ENCODE measurements at places on chromosomes 2 and 18. TPM values are rescaled to one million over a fixed set of nuclear protein-coding genes. Genes with fewer than 3 reads are reported as not detected.

Gene ANKRD62
- not detected for polyA plus RNA-seq

DNA sequence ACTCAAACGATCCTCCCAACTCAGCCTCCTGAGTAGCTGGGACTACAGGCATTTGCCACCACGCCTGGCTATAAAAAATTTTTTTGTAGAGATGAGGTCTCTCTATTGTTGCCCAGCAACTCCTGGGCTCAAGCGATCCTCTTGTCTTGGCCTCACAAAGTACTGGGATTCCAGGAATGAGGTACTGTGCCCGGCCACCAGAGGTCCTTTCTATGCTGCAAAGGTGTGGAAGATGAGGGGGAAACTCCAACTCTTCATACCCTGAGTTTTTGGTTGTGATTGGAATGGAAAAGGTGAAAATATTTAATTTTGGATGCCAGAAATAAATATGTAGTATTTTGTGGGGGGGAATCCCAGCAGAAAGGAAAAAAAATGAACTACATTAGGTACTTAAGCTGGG is 36.0 kb downstream of the MRPL33 start:
- no peak for DNase-seq

DNA sequence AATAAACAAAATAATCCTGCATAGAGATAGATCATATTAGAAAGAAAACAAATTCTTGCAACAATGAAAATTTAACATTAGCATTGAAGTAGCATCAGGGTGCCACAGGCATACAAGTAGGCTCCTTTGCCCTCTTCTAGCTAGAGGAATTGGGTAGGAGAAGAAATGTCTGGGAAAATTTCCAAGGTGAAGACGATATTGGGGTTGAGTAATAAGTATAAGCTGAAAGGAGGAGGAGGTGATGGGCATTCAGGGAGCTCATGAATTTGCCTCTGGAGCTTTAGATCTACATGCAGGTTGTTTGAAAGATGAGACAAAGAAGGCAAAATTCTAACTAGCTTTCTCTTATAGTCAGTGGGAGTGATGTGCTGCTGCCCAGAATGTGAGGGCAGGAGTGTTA is 504.9 kb downstream of the CCDC85A start:
- DNase-seq: no peak

Gene CHPF
- polyA plus RNA-seq: 58.2 TPM

Gene EFR3B
- 5.3 TPM for polyA plus RNA-seq

Gene EMILIN1
- 66.7 TPM for polyA plus RNA-seq

- no peak for DNase-seq
Measured at GRCh38 chr2:168969865-168970264, 61.3 kb downstream of the ABCB11 start.

GRCh38 chr2:15073664-15074063 is 441.1 kb downstream of the LRATD1 start:
- no peak for DNase-seq

Gene HS1BP3
- 10.3 TPM for polyA plus RNA-seq

GRCh38 chr2:191571163-191571769 is 106.7 kb upstream of the NABP1 start:
- no peak for DNase-seq

- DNase-seq: no peak
Measured at GRCh38 chr2:121868652-121869051, 113.2 kb downstream of the TSN start.

Gene MAP3K19
- not detected for polyA plus RNA-seq

Gene ZBTB7C
- polyA plus RNA-seq: 5.8 TPM

Gene POTEC
- polyA plus RNA-seq: not detected

Gene RETSAT
- polyA plus RNA-seq: 14.6 TPM

Gene AP1S3
- 0.86 TPM for polyA plus RNA-seq

Gene SLC35G4
- polyA plus RNA-seq: not detected

DNA sequence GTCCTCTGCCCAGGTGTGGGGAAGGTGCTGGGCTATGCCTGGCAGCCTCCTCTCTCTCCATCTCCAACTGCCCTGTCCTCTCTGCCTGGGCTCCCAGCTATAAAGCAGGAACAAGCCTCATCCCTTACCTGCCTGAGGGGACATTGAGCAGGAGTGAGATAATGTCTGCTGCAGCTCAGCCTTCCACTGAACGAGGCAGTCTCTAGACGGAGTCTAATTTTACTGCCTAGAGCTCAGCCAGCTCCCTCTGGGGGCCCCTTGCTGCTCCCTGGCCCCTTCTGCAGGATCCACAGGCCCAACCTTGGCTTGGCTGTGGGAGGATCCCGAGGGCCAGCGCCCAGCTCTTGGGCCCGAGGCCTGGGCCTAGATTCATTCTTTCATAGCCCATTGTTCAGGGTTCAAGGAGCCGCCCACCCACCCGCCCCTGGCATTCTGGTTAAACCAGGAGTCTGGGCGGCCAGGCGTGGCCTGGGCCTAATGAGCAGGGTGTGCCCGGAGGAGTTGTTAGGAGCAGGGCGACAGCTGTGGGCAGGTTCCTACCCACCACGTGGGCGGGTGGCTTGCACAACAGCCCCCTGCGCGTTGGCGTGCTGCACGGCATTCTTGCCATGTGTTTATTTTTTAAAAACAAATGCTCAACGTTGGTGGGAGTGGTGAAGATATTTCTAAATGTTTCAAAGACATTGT is 44.6 kb downstream of the FOSL2 start:
- no peak for DNase-seq

Gene MC4R
- polyA plus RNA-seq: 0.45 TPM

- no peak for DNase-seq
Measured at GRCh38 chr2:82708681-82709080, 1750.4 kb downstream of the SUCLG1 start.

- DNase-seq: no peak
Measured at GRCh38 chr2:66565291-66565690, 130.4 kb downstream of the MEIS1 start.

- no peak for DNase-seq
Measured at GRCh38 chr2:54048117-54048785, 67.2 kb upstream of the ACYP2 start.

DNA sequence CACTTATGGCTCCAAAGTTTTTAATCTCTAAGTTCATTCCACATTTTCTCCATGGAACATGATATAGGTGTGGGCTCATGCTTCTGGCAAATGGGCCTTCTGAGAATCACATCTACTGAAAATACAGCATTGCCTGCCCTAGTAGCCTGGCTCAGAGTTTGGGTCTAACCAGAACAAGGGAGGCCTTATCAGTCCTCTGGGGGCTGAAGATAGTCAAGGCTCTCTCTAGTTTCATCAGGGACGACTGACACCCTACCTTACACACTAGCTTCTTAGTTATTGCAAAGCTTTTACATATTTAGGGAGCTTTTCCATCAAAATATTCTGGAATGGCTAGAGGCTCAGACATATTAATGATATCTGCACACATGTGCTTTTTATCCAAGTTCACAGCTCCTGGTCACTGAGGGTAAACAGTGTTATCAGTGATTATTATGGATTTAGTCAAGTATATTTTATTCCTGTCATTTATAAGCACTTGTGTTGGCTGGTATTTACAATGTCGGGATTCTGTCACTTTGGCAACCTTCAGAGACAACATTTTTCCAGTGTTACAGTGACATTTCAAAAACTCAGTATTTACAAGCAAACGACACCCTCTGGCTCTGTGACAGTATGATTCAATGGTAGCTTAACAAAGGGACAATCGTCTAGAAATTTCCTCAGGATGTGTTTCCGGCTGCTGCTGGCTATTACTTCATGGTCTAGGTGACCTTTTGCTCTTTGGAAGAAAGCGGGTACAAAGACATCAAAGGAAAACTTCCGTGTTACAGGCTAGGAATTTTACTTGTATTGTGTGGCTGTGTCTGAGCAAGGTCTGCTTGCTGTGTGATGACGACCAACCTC is 200.6 kb downstream of the TCF4 start:
- no peak for DNase-seq

GRCh38 chr2:200742426-200742825 is 69.3 kb upstream of the BZW1 start:
- peak; percentile 50 for DNase-seq

GRCh38 chr2:12552092-12552491 is 164.6 kb upstream of the TRIB2 start:
- DNase-seq: no peak

Gene CPO
- polyA plus RNA-seq: 0.37 TPM

- no peak for DNase-seq
Measured at GRCh38 chr2:66753660-66754059, 318.7 kb downstream of the MEIS1 start.

Data from hindlimb muscle (tissue), 1 donor.